Panc1 (cell line): ENCODE measurements at places on chromosomes 7 and 10. TPM values are rescaled to one million over a fixed set of nuclear protein-coding genes. Genes with fewer than 3 reads are reported as not detected.

The FAM204A gene
- total RNA-seq, result 69.1 TPM

The NPSR1 gene
- not detected for total RNA-seq

- DNase-seq, result no peak
Observed at GRCh38 chr7:74656441-74656836, 1.1 kb upstream of the GTF2I start.

DNA sequence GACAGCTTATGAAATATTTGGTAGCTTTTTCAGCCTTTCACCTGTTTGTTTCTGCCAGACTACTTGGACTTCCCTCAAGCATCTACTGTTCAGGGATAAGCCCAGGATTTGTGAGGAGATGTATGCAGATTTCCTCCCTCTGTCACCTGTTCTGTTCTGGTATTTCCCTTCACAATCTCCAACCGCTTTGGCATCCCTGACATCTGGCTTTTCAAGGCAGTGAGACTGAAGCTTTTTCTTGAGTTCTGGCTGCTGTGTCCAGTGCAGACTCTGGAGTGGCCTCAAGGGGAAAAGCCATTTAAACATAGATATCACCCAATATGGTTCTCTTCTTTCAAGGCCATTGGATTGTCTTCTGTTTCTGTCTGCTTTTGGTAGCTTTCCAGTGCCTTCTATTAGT lies 369.7 kb downstream of the LRMDA start:
- no peak for DNase-seq

- no peak for DNase-seq
Observed at GRCh38 chr10:92550924-92551323, 23.0 kb downstream of the IDE start.

DNA sequence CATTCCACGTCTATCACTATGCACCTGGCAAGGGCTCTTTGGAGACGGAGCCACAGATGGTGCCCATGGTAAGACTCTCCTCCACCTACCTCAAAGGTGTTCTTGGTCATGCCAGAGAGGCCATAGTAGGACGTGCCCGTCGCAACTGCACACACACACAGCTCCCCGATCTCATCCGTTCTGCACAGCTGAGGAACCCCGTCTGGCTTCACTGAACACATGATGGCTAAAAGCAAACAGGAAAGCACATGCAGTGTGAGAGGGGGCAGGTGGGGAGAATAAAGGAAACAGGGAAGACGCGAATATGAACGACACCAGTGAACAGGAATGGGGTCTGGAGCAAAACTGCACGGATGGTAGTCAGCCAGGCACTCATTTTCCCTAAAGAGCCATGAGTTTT lies 230.9 kb downstream of the ZMYND11 start:
- no peak for DNase-seq

DNA sequence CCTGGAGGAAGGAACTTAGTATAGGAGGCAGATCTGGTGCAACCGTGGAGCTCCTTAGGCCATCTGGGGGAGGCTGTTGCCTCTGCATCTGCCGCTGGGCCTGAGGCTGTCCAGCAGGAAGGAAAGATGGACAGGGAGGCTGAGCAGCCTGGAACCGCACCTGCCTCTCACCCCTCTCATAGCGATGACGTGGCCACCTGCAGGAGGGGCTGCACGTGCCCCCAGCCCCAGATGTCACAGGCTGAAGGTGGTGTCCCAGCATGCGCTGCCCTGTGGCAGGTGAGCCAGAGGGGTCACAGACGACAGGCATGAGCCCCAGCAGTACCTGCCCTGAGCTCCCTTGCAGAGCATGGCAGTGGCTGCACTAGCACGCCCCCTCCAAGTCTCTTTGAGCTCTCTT lies 283.9 kb downstream of the ACTR3B start:
- no peak for DNase-seq

- DNase-seq, result no peak
Observed at GRCh38 chr7:117186218-117187010, 136.4 kb downstream of the WNT2 start.

- DNase-seq, result no peak
Observed at GRCh38 chr10:100751211-100751933, 6.0 kb downstream of the PAX2 start.
